ENCODE measurements at places on chromosomes 2 and 18.

DNA sequence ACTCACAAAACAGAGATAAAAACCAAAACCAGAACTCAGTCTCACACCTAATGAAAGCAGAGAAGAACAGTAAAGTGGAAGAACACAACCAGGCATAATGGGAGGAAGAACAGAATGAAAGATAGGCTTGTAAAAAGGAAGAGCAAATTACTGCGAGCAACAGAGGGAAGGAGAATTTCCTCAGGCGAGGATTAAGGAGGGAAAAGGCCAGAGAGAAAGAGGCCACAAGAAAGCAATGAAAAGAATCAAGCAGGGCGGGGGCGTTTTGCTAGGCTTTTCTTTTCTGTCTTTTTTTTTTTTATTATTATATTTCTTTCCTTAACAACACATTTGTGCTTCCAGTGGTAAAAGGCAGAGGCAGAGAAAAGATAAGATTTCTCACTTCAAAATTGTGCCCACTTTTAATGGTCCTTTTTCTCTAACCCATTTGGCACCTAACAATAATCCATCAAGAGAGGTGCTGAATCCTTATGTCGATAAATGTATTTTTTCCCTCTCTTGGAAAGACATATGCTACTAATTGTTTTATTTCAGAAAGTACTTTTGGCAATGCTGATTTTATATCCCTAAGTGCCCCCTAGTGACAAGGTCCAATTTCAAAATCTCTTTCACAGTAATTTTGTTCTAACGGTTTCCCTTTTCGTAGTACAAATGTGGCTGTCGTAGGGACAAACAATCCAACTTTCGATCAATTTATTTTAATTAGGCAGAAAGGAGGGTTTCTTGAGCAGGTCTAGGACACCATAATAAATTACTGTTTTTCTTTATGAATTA, 138.7 kb upstream of the AQP4 start:
- no peak for DNase-seq

- no peak for DNase-seq
Measured at GRCh38 chr2:104787298-104788065, 66.4 kb upstream of the POU3F3 start.

GRCh38 chr2:55782528-55783173, 89.0 kb upstream of the PNPT1 start:
- DNase-seq, result no peak

DNA sequence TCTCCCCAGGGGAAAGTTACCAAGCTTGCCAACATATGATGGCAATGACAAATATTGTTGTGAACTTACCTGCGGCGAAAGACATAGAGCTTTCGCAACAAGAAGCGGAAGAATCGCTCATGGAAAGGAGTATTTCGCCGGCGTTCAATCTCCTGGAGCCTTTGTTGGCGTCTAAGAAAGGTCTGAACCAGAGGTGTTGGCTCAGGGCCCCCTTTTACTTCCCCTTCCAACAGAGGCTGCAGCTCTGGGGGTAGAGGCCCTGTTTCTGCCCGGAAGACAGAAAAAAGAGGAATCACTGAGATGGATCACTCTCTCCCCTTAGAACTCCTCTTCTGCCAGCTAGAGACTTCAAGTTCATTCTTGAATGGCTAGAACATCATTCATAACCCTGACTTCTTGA, 10.8 kb downstream of the GGCX start:
- no peak for DNase-seq

- DNase-seq, result no peak
Measured at GRCh38 chr2:220300806-220301205, 673.4 kb downstream of the SLC4A3 start.

GRCh38 chr18:48904091-48904490, 46.7 kb downstream of the SMAD7 start:
- DNase-seq, result no peak

DNA sequence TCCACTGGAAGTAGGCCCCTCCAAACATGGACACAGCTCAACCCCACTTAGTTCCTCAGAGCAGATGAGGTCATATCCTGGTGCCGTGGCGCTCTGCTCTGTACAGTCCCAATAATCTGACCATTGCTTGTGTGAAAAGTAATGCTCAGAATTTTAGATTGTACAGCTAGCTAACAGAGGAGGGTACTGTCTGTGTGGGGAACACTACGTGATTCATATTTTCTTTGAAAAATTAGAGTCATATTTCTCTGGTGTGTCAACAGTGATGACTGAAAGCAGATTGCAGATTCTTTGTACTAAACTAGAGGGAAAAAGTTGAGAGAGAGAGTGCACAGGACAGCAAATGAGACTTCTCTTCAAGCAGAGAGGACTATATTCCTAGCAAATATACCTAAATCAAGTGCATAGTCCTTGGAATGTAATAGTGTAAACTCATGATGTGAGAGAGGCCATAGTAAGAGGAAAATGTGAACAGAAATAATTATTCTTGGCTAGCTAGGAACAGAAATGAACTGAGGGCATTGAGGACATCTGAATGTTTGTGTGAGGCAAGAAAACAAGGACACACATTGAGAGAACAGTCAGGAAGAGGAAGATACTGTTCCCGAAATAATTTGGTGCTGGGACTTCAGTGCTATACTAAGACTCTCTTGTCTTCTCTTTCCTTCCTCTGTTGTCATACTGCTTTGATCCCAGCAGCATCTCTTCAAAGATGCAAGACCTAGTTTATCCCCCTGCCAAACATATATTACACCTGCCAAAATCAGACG, 157.0 kb upstream of the RND3 start:
- no peak for DNase-seq

GRCh38 chr2:102356741-102357140, 1.1 kb downstream of the IL18R1 start:
- no peak for DNase-seq

GRCh38 chr2:84481702-84482101, 22.6 kb upstream of the SUCLG1 start:
- no peak for DNase-seq

GRCh38 chr2:197672371-197672893, 3.0 kb downstream of the RFTN2 start:
- DNase-seq, result no peak

DNA sequence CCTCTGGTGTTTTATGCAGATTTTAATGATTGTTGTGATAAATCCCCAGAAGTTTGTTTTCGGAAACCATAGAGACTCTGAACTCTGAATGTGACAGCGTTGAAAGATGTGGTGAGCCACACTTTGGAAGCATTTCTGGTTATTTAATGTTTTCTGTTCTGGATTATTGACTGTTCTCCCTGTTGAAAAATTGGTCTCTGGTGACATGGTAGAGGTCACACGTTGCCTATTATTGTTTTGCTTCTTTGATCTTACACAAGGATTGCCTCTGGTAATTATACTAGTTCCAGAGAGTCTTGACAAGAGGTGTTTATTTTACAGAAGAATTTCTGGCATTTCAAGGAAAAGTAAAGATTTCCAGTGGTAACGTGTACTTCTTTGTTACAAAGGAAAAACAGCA, 127.1 kb downstream of the GREB1L start:
- DNase-seq, result no peak

- DNase-seq, result no peak
Measured at GRCh38 chr2:145569108-145569507, 1049.2 kb upstream of the ZEB2 start.

DNA sequence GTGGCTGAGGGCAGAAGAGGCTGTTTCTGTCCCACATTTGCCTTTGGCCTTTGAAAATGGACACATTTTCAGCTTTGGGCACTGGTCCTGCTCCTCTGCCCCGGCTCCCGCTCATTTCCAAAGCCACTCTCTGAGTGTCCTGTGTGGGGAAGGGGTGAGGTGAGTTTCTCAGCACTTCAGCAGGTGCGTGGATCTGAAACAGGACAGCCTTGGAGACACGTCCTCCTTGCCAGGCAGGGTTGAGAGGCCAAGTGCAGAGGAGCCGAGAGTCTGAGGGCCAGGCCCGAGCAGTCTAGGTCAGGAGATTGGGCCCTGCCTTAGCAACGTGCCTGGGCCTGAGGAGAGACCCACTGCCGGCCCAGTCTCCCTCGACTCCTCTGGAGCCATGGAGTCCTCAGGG, 21.9 kb upstream of the ALPI start:
- no peak for DNase-seq

GRCh38 chr2:237180187-237180586, 94.5 kb downstream of the COPS8 start:
- DNase-seq, result no peak

GRCh38 chr18:62558015-62558663, 35.3 kb downstream of the ZCCHC2 start:
- no peak for DNase-seq

DNA sequence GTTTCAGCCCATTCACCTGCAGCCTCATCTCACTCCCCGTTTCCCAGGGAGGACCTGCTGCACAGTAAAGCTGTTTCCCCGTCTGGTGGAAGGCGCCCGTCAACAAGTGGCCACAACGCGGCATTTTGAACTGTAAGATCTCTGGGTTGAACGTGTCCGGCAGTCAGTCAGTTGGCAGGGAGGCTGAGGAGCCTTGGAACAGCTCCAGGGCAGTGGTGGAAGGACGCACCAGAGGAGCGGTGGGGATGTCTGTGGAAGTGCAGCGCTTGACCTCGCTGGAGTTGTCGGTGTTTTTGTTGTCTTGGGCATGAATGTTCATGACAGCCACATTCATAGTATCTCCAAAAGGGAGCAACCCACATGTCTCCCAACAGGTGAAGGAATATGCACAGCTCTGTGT, 31.4 kb upstream of the MBP start:
- DNase-seq, result no peak

GRCh38 chr2:132503701-132504100, 87.1 kb downstream of the GPR39 start:
- no peak for DNase-seq

GRCh38 chr2:163475815-163476214, 260.0 kb downstream of the FIGN start:
- no peak for DNase-seq

GRCh38 chr2:212484563-212485080, 54.0 kb downstream of the ERBB4 start:
- no peak for DNase-seq

DNA sequence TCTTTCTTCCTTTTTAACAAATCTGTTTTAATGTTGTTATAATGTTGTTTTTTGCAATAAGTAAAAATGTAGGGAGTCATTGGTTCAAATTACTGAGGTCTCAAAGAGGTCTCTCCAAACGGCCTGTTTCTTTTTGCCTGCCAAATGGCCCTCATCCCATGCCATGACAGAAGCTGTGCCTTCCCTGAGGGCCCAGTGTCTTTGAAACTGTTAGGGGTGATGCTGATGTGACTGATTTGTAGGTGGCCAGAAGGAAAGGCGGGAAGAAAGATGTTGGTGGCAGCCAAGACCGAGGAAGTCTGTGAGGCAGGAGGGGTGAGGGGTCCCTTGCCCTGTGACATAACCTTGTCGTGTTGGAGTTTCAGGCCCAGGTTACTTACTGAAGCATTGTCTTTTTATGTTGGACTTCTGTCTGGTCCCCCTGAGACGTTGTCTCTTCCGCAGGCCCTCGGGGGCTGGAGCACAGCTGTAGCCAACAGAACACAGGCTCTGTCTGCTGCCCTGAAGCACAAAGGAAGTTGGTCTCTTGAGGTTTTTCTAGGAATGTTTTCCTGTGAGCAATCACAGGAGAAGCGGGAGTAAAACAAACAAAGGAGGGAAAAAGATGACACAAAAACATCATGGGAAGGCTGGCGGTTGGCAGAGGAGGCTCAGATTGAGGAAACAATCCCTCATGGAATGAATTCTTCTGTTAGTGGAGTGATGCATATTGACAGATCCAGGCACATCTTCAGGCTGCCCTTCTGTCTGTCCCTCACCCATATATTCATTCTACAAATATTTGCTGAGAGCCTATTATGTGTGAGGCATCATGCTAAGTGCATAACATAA, 4.9 kb upstream of the ST3GAL5 start:
- no peak for DNase-seq

- no peak for DNase-seq
Measured at GRCh38 chr2:227406177-227407031, 18.7 kb upstream of the SCYGR1 start.

DNA sequence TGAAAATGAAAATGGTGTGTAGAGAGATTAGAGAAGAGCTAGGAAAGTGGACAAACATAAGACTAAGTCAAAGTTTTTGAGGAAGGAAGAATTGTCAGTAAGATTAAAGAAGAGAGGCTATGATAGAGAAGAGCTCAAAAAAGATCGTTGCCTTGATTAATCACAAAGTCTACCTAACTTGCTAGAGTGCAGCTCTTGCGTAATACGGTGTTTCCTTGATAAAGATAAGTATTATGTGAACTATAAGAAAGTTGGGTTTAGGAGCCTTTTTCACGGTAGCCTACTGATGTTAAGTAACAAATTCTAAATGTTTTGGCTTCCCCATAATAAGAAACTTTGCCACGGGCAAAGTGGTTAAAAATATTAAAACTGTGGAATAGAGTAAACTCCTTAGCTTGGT, 226.4 kb upstream of the NRXN1 start:
- DNase-seq, result no peak

GRCh38 chr2:26769089-26769761, 5.1 kb downstream of the SLC35F6 start:
- no peak for DNase-seq

GRCh38 chr2:198137733-198138132, 333.3 kb downstream of the PLCL1 start:
- DNase-seq, result no peak

- DNase-seq, result no peak
Measured at GRCh38 chr2:188119112-188119838, 172.4 kb upstream of the GULP1 start.

DNA sequence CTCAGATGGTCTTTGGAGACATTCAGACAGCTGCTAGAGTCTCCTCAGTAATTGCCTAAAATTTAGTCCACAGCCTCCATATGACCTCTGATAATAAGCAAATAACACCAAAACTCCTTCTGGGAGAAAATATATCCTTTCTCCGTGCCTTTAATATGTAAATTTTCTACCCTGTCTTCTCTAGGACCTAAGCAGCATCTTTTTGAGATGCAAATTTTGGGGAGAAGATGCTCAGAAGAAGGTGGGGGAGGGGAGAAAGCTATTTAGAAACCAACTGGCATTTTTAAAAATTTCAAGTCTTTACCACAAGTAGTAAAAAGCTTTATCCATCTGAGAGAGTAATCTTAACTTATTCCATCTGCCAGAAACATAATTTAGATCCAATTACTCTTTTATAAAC, 120.4 kb upstream of the MSH6 start:
- no peak for DNase-seq

GRCh38 chr2:30584116-30584515, 137.1 kb downstream of the LCLAT1 start:
- DNase-seq, result no peak

GRCh38 chr2:119473621-119474370, 42.1 kb downstream of the TMEM37 start:
- no peak for DNase-seq

- no peak for DNase-seq
Measured at GRCh38 chr2:147937744-147938349, 82.7 kb downstream of the ORC4 start.

- no peak for DNase-seq
Measured at GRCh38 chr2:197850882-197851450, 46.6 kb downstream of the PLCL1 start.

GRCh38 chr2:46471-47345, at the start of gene FAM110C:
Gene FAM110C, minus strand, starts transcription at chr2:46505. Its CDS starts 120 bp downstream, at chr2:46385.
- peak; percentile 34 for DNase-seq

- DNase-seq, result no peak
Measured at GRCh38 chr2:197324801-197325200, 14.2 kb upstream of the ANKRD44 start.

GRCh38 chr2:224442071-224442967, 40.4 kb upstream of the FAM124B start:
- no peak for DNase-seq

- no peak for DNase-seq
Measured at GRCh38 chr18:59270689-59271257, 2.5 kb downstream of the RAX start.
